Glutamatergic neuron (in vitro differentiated cells): ENCODE measurements at places on chromosomes 2 and 18.

DNA sequence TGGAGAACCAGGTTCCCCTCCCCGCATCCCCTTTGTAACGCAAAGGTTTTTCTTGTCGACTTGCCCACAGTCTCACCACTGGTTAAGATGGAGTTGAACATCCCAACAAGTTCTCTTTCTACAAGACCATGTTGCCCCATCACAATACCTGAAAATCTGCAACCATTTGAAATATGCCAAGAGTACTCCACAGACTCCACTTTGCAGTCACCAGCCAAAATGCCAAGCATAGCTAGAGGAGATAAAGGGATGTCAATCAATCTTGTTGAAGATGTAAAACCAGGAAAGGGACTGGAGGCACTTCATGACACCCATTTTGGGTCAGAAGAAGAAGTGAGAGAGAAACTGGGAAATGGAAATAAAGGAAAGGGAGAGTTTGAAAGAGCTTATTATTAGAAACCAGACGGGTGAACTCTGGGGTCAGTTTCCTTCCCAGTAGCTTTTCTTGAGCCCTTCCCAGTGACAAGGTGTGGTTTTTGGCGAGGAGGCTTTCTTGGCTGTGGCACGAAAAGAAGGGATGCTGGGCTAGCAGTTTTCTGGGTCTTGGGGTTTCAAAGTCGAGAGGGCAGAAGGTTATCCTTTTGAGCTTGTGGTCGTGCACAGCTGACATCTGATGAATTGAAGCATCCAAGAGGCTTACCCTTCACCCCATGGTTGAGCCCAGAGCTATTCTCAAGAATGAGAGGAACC is 79.3 kb downstream of the ACAA2 start:
- no peak for DNase-seq

DNA sequence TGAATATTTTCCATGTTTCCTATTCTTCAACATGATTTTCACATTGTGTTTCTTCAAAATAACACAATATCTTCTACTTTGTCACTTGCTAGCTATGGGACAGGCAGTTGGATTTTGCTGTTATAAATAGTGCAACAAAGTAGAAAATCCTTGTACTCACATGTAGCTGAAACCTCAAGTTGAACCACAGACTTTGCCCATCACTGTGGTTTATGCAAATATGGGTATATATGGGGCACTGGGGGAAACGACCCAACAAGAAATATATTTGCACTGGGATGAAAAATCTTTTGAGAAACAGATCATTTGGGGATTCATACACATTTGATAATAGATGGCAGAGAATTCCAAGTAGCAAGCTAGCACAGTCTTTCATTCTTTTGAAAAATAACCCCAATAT is 486.3 kb upstream of the MAP2 start:
- DNase-seq, result no peak

GRCh38 chr2:238551091-238551490 is 124.4 kb downstream of the ASB1 start:
- no peak for DNase-seq

GRCh38 chr2:69848186-69848790 is 18.8 kb downstream of the GMCL1 start:
- DNase-seq, result no peak

DNA sequence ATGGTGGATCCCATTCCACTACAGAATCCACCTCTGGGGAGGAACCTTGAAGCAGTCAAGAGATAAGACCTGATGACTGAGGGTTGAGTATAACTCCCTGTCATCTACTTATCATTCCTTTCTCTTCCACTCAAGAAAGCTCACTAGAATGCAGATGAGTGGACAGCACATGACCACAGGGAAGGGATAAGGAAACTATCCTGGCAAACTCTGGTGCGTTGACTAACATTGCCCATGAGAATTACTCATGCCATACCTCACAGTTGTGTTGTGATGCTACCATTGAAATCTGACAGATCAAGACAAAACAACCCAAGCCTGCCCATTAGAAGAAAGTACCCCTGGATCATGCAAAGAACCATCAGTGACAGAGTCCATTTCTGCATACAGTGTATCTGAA is 26.5 kb downstream of the SLC16A14 start:
- no peak for DNase-seq

DNA sequence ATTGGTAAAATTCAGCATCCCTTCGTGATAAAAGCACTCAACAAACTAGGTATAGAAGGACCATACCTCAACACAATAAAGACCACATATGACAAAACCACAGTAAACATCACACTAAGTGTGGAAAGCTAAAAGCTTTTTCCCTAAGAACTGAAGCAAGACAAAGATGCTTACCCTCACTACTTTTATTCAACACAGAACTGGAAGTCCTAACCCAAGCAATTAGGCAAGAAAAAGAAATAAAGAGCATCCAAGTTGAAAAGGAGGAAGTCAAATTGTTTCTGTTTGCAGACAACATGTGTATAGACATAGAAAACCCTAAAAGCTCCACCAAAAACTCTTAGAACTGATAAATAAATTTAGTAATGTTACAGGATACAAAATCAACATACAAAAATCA is 271.7 kb downstream of the RBM43 start:
- DNase-seq, result no peak

- DNase-seq, result peak; percentile 6
Measured at GRCh38 chr2:26576565-26577441, 64.4 kb downstream of the CIB4 start.

GRCh38 chr2:200042944-200043343 is 87.6 kb downstream of the MAIP1 start:
- DNase-seq, result no peak

GRCh38 chr2:237558961-237559641 is 7.3 kb upstream of the PRLH start:
- DNase-seq, result peak; percentile 54

DNA sequence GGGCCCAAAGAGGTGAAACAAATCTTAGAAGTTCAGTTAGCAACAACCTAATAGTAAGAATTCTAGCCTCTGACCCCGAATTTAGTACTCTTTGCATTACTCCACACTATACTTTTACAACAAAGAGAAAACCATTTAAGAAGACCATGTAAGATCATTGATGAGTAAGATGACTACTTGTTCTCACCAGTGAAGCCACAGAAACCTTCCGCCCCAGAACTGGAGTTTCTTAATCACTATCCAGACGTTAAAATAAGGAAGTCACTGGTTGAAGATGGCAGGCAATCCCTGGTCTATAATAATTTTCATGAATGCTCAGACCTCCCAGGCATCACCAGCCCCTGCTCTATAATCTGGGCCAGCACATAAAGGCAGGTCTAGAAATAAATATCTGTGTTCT is 95.0 kb downstream of the TMEM163 start:
- no peak for DNase-seq

DNA sequence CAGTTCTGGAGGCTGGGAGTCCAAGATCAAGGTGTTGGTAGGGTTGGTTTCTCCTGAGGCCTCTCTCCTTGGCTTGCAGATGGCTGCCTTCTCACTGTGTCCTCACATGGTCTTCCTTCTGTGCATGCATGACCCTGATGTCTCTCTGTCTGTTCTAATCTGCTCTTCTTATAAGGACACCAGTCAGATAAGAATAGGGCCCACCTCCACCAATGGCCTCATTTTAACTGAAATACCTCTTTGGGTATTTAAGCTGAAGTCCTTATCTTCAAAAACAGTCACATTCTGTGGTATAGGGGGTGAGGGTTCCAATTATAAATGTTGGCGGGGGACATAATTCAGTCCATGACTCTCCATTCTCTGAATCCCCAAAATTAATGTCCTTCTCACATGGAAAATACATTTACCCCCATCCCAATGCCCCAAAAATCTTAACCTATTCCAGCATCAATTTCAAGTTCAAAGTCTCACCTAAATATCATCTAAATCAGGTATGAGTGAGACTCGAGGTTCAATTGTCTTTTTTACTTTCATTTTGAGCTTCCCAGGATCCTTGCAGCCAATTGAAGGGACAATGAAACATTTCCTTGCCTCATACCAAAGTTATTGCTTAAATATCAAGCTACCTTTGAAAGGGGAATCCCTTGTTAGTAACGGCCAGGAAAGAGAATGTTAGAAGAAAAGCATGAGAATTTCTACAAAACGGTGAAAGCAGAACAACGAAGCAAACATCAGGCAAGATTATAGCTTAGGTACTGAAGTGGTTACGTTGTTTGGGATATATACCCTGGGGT is 20.6 kb upstream of the CNOT11 start:
- DNase-seq, result no peak

- no peak for DNase-seq
Measured at GRCh38 chr2:237412988-237413776, 782 bp downstream of the COL6A3 start.

DNA sequence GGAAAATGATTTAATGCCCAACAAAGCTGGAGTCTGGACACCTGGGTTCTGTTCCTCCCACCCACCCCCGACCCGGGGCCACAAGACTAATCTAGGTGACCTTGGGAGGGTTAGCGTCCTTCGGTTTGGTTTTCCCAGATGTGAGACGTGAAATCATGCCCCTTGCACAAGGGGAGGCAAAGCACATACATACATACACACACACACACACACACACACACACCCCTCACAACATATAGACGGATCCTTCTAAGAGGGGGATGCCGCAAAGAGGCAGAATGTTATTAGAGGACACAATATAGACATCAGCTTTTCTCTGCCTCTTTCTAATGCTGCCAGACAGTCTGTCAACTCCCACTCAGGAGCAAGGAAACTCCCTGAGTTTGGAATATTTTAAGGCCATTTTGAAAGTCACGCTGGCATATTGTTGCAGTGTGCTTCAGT is 616 bp upstream of the RBMS1 start:
- DNase-seq, result no peak

DNA sequence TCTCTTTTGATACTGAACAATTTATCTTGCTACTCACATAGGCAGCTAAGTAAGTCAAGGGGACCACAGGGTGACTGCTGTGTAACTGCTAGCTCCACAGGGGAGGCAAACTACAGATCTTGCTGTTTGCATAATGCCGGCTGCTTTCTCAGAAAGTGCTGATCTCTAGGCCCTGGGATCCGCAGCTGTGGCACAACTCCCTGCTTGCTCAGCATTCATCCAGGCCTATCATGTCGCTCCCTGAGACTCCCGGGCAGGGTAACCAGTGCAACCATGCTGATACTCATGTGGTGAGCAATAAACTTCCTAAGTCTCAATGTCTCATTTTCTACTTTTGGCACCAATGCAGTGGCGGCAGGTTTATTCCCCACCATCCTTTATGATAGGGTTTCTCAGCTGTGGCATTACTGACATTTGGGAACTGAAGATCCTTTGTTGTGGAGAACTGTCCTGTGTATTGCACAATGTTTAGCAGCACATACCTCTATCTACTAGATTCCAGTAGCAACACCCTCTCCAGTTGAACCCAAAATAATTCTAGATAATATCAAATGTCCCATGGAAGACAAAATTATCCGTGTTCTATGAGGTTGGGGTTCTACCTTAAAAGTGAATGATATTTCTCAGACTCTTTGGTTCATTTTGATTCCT is 1101.3 kb downstream of the LRP1B start:
- peak; percentile 20 for DNase-seq

DNA sequence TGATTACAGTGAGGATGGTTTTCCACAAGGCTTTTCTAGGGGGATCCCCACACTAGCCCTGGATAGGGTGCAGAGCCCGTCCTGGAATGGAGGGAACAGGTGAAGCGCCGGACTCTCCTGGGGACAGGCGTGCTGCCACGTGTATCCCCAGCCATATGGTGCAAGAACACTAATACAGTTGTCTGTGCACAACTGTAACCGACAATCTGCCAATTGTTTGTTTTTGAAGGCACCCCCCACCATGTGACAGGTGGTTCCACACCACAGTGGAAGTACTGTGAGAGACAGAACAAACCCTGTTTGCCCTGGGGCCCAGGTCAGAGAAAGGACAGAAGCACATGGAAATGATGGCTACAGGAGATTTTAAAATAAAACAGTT is 52.9 kb downstream of the MYCN start:
- DNase-seq, result no peak

- DNase-seq, result no peak
Measured at GRCh38 chr2:237633061-237633561, 5.7 kb downstream of the LRRFIP1 start.

- DNase-seq, result peak; percentile 31
Measured at GRCh38 chr2:207768866-207769596, 675 bp downstream of the FZD5 start.

- DNase-seq, result no peak
Measured at GRCh38 chr18:49030138-49030537, 79.4 kb upstream of the SMAD7 start.

DNA sequence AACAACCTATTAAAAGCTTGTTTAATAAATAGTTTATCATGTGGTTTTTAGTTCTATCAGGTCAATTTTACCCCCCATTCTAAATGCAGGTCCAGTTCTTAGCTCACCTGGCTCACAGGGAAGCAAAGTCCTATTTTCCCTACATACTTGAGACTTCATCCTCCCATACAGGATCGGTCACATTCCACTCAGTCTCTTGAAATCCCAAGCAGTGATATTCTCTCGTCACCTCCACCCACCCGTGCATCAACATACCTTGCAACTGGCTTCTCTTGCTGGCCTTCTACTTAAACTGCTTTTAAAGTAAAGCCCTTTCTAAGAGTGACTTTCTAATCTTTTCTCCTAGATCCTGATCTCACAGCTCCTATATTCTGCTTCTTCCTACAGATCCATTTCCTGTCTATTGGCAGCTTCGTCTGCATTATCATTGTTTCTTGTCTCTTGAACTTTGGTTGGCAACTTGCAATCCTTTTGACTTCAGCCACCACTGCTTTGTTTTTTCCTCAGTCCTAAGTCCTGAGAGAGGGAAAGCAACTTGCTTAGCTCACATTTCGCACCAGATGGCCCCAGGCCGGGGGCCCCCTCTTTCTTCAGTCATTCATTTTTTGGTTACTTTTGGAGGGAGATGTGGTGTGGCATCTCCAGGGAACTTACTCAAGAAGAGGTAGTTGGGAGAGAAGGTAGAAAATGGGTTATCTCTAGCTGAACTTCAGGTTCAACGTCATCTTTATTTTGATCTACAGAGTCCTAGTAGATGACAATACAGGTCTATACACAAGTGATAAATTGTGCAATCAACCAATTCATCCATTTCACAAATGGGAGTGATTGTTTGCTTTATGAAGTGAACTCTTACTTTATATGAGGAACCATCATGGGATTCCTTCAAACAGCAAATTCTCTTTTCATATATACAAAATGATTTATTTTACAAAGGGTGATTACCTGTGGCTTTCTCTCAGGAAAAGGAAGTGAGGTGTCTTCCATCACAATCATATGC is 23.9 kb upstream of the NCOA1 start:
- DNase-seq, result no peak

DNA sequence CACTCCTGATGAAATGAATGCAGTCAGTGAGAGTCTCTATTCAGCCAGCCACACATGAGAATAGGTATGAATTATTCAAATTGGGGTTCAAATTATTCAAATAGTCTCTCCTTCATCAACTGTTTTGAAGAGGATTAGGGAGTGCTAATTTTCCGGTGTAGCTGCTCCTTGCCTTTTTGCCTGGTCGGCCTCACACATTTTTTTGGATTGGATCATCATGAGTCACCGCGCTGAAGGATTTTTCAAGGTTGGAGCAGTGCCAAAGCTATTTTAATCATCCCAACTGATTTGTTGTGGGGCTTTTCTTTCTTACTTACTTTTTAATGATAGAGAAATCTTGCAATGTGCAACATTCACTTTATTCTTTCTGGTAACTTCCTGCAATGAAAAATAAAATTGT is 2.4 kb upstream of the DTNA start:
- no peak for DNase-seq

- DNase-seq, result no peak
Measured at GRCh38 chr2:232200195-232200594, 178.4 kb upstream of the ALPP start.

GRCh38 chr2:28713577-28714298 is 37.9 kb upstream of the PPP1CB start:
- DNase-seq, result no peak
